SK-N-SH treated with all-trans-retinoic acid at 6 μM for 48 hours (cell line): ENCODE measurements at places on chromosomes 3 and 15.
A peak's percentile ranks its signal among the peaks of the same experiment; 100 is the strongest.

- no peak for ATAC-seq
Observed at GRCh38 chr3:124764746-124765145, 34.5 kb downstream of the UMPS start.

GRCh38 chr15:90031231-90031791 lies 30.2 kb downstream of the ZNF710 start:
- no peak for ATAC-seq

- no peak for ATAC-seq
Observed at GRCh38 chr15:68028137-68028887, 25.8 kb upstream of the PIAS1 start.

DNA sequence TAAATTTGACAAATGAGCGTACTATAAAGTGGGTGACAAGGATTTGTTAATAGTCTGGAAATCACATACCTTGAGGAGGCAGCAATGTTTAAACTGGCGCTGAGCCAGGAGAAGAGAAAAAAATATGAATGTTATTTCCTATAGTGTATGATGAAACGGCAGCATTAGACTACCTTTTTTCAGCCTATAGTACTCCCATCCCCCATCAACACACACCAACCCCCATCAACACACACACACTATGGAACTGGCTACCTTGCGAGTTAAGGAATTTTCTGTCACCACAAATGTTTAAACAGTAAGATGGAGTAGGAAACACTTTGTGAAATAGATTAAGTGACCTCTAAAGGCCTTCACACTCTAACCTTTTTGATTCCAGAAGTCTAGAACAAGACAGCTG lies 46.8 kb upstream of the ZCWPW2 start:
- ATAC-seq, result no peak

GRCh38 chr3:176967522-176967921 lies 229.8 kb downstream of the TBL1XR1 start:
- ATAC-seq, result peak; percentile 79

- ATAC-seq, result no peak
Observed at GRCh38 chr15:28888900-28889299, 3.1 kb downstream of the APBA2 start.

DNA sequence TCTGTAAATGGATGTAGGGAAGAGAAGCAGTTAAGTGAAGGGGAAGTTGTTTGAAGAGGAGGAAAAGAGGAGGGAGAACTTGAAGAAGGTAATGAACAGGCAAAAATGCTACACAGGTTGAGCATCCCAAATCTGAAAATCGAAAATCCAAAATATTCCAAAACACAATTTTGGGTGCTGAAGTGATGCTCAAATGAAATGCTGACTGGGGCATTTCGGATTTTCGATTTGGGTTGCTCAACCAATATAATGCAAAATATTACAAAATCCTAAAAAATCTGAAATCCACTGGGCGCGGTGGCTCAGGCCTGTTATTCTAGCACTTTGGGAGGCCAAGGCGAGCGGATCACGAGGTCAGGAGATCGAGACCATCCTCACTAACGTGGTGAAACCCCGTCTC lies 61.9 kb upstream of the CDAN1 start:
- ATAC-seq, result no peak

DNA sequence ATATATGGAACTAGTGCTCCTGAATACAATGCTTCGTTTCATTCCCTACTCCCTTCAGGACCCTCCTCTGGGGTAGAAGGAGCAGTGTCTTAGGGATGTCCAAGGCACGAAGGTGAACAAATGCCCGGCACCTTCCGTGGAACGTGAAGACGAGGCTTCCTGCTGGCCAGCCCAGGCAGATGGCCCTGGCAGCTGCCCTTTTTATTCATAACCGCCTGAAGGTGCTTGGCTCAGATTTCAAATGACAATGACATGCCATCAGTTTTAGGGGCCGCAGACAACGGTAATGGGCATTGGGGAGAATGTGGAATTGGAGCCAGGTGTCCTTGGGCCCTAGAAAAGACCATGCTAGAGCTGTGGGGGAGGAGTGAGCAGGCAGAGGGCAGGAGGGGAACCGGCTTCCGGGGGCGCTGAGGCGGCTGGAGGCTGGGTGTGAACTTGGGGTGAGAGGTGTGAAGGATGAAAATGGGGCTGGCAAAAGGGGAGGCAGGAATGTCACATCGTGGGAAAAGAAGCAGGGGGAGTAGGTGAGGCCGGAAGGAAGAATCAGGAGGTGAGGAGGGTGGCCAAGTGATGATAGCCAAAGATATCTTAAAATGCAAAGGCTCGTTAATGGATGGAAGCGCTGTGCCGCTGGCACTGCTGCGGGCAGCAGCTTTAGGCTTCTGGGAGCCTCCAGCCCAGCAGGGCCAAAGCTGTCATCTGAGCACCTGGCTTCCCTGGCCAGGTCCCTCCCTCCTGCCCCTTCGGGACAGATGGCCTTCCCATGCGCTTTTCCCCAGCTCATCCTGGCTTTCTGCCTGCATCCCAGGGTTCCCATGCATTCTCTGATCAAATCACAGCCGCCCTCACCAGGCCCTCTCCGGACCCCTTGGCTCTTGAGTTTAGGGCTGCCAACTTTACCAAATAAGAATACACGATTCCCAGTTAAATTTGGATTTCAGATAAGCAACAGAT lies 93.7 kb downstream of the TMEM266 start:
- ATAC-seq, result no peak

DNA sequence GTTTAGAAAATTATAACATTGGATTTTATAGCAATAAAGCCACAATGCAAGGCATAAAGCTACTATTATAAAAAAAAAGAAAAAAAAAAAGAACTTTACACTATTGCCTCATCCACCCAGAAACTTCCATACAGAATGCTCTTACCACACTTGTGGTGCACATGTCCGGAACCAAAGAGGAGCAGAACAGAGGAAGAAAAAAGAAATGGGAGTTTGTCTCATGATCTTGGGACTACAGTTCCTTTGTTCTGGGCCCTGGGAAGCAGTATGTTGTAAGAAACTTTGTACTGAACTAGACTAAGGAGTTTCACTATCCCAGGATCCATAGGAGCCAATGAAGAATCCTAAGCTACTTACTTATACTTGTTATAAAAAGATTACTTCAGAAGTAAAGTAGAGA lies 36.1 kb downstream of the FMN1 start:
- ATAC-seq, result no peak

- peak; percentile 65 for ATAC-seq
Observed at GRCh38 chr3:38003371-38003816, 12.8 kb downstream of the VILL start.

- ATAC-seq, result no peak
Observed at GRCh38 chr15:95024351-95024750, 793.0 kb downstream of the MCTP2 start.

DNA sequence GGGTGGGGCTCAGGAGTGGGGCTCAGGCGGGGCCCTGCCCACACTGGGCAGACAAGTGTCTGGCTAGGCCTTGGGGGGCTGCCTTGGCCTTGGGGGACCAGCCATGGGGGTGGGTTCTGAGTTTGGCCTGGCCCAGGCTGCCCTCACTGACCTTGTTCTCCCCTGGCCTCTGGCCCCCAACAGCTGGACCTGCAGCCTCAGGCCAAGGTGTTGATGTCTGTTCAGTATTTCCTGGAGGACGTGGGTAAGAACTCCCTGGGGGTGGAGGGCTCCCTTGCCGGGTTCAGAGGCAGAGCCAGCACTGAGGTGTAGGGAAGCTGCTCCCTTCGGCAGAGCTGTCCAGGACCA lies 20.0 kb downstream of the PRKCD start:
- no peak for ATAC-seq

DNA sequence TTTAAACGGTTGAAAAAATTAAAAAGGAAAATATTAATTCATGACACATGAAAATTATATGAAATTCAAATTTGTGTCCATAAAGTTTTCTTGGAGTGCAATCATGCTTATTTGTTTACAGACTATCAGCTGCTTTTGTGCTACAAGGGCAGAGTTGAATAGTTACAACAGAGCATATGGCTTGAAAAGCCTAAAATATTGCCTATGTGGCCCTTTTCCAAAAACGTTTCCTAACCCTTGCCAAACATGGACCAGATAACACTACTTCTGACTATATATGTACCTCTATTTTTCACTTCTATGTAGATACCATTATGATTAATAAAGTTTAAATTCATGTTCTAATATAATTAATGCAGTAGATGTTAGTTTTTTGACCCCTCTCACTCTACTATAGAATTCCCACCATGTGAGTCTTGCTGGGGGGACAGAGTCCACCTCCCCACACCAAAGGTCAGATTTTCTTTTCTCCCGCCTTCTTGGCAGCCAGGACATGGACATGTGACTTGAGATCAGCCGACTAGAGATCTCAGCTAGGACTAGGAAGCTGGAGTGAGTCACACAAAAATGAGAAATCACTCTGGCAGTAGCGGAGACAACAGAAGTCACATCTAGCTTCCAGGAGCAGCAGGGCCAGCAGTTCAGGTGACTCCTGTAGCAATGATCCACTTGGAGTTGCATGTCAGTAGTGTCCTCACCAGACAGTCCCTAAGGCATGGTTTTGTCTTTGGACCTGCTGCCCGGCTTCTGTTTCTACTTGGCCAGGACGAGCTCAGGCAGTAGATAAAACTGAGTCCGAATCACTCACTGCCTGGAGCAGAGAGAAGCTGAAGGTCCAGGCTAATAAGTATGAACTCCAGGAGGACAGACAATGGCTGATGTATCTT lies 22.4 kb downstream of the CIAO2A start:
- ATAC-seq, result peak; percentile 79

- peak; percentile 62; the same call in 2 of the 3 replicates for ATAC-seq
Observed at GRCh38 chr3:66253790-66254620, 33.2 kb downstream of the SLC25A26 start.

DNA sequence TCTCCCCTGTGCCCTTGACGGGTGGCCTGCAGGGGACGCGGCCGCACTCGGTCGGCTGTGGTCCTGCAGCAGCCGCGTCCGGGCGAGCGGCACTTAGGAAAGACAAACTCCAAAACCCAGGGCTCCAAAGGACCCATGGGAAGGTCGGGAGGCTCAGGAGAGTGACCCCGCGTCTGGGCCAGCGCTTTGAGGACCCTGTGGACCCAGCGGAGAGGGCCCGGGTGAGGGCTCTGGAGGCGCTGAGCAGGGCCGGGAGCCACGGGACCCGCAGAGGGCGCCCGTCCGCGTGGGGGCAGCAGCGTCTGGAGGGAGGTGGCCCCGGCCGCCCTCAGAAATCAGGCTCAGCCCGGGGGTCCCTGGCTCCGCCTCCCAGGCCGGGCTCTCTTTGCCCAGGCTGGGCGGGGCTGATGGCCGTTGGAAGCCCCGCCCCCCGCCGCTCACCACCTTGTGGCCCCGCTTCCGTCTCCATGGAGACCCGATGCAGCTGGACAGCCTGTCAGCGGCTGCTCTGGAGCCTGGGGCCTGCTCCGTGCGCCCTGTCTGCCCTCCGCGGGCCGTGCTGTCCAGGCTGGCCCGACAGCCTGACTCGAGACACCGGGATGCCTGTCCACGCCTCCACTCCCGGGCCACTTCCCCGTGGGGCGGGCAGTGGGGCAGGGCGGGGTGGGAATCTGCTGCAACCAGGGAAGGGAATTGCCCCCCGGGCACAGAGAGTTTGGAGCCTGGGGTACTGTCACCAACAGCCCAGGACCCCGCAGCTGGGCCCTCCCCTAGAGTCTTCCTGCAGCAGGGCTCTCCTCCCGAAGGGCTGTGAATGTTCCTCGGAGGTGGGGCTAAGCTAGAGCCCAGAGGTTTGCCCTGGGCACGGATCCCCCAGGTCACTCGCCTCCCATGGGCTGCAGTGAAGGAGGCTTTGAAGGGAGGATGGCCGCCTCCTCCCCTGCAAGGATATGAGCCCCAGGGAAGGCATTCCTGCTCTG lies 34.8 kb upstream of the RPL32 start:
- ATAC-seq, result peak; percentile 86

- ATAC-seq, result no peak
Observed at GRCh38 chr3:13571264-13571663, 22.3 kb downstream of the FBLN2 start.

- ATAC-seq, result no peak
Observed at GRCh38 chr3:126478581-126479310, 3.1 kb upstream of the ZXDC start.

GRCh38 chr3:15860014-15860934 lies 62.5 kb upstream of the ANKRD28 start:
- peak; percentile 80 for ATAC-seq

- ATAC-seq, result peak; percentile 45; the same call in 1 of the 3 replicates
Observed at GRCh38 chr15:83973816-83974215, 261.8 kb upstream of the GOLGA6L4 start.

DNA sequence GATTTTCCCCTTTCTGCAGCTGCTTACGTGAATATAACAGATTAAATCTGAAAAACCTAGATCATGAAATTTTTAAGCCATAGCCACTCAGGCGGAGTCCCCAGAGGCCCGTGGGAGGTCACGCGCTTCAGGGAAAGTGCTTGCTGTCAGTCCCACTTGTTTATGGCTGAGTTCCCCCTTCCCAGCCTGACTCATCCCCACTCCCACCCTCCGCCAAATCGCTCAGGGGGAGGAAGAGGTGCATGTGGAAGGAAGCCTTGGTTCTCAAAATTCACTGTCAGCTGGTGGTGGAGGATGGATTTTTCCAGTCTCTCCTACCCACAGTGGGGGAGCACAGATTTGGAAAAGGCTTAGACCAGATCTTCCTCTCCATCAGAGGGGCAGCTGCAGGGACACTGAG lies 67.4 kb downstream of the CORO2B start:
- ATAC-seq, result no peak

GRCh38 chr15:28943146-28943545 lies 57.4 kb downstream of the APBA2 start:
- no peak for ATAC-seq

DNA sequence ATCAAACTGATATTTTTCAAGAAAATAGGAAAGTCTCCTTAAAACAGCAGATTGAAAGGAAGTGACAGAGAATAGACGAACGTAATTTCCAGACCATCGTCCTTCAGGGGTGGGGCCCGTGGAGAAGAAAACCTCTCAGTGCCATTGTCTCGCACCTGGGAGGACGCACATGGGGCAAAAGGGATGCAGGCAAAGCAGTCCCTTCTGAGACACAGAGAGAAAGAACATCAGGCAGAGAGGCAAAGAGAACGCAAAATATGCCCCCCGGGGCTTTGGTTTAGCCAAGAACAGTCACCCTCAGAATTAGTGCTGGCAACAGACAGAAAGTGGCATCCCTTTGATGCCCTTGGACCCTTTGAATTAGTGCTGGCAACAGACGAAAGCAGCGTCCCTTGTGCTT lies 37.0 kb downstream of the MUC20 start:
- no peak for ATAC-seq

DNA sequence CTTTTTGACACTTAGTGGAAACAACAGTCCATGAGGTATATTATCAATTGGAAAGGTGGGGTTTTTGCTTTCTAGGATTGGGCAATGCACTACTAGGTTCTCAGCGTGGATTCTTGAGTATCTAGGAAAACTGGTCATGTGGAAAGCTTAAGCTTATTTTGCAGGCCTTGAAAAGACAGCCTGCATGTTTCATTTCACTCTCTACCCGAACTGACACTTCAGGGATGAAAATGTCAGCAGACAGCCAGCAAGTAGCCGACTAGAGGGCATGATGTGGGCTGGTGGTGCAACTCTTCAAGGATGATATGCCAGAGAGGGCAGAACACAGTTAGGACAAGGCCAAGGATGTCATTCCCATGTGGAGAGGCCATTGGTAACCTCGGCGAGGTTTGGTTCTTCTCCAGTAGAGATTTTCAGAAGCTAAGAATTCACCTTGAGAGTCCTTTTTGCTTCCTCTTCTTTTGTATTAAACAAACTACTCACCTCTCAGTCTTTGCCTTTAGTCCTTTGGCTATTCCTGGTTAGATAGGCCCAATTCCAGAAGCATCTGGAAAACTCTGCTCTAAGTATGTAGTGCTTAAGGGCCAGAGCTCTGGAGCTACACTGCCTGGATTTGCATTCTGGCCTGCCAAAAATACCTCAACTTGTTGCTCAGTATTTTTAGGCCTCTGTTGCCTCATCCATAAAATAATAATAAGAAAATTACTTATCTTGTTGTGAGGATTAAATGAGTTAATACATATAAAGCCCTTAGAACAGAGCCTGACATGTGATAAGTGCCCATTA lies 17.9 kb downstream of the LPP start:
- ATAC-seq, result no peak
